ENCODE measurements at places on chromosomes 11 and 22.

DNA sequence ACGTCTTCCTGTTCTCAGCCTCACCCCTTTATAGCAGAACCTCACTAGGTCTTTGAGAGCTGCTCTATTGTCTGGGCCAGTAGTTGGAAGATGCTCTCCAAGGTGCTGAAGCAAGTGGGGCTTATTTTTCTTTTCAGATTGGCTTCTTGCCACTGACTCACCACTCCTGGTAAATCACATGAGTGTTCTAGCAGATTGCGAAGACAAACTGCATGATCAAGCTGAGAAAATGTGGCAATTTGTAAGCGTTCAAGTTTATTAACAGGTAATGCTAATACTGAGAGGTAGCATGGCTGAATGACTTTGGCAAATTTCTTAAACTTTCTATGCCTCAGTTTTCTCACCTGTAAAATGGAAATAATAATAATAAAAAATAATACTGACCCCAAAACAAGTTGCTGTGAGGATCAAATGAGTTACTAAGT lies 59.2 kb downstream of the CACNG2 start:
- DNase-seq, result no peak

GRCh38 chr11:102610200-102610599 lies 14.9 kb downstream of the MMP20 start:
- DNase-seq, result no peak

DNA sequence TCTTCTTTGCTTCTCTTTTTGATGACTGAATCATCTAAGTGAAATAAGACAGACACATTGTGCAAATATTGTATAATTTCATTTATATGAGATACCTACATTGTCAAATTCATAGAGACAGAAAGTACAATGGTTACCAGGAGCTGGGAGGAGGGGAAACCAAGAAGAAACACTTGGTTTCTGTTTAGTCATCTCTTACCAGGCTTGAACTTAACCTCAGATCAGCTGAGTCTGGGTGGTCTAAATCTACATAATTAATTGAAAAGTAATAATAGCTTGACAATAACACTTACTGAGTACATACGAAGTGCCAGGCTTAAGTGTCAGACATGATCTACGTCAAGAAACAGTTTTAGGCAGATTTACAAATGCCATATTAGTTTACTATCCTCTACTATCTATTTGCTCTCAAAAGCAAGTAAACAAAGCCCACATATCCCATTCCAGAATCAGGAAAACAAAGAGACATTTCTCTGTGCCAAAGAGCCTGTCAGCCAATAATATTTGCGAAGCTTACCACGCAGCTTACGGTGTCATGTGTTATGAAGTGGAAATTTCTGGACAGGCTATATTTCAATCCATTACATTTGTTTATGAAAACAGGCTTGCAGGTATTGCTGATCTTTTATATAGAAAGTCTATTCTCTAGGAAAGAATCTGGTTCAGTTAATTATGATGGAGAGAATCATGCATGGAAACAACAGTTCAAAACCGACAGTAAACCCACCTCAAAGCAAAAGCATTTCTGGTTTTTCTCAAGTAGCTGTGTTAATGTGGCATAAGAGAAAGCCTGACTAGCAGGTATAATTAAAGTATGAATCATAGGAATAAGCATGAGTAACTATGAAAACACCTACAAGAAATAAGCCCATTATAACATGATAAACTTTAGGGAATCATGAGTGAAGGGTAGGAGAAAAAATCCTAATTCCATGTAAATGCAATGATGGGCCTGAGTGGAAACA lies 2.7 kb upstream of the ARHGAP42 start:
- DNase-seq, result no peak

- no peak for DNase-seq
Observed at GRCh38 chr11:68146010-68146540, 24.9 kb upstream of the CHKA start.

- no peak for DNase-seq
Observed at GRCh38 chr11:102546923-102547471, 16.4 kb upstream of the MMP7 start.

GRCh38 chr11:70951139-70951804 lies 301.1 kb downstream of the SHANK2 start:
- no peak for DNase-seq

GRCh38 chr11:126357055-126357962 lies 1.8 kb downstream of the ST3GAL4 start:
- no peak for DNase-seq

Data from activated naive CD8-positive, alpha-beta T cell treated with anti-CD3 and anti-CD28 coated beads, Interleukin-2, amount 50 U/mL, for 16 hours (primary cell).